ENCODE measurements at places on chromosomes 16 and 17.

DNA sequence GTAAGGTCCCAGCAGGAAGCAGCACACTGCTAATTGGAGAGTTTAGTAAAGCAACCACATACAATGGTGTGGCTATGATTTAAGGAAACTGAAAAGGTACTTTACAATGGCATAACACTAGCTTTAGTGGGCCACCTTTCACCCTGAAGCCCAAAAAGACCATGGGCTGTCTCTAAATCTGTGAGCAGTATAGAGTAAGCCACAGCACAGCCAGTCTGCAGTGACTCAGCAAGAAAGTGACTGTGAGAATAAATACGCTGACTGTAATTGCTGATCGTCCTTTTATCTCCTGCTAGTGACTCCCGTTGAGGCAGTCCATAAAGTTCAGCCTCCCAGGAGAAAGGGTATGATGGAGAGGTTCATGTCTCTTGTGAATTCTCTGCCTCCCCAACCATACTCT, 679.8 kb upstream of the KIF2B start:
- no peak for DNase-seq

DNA sequence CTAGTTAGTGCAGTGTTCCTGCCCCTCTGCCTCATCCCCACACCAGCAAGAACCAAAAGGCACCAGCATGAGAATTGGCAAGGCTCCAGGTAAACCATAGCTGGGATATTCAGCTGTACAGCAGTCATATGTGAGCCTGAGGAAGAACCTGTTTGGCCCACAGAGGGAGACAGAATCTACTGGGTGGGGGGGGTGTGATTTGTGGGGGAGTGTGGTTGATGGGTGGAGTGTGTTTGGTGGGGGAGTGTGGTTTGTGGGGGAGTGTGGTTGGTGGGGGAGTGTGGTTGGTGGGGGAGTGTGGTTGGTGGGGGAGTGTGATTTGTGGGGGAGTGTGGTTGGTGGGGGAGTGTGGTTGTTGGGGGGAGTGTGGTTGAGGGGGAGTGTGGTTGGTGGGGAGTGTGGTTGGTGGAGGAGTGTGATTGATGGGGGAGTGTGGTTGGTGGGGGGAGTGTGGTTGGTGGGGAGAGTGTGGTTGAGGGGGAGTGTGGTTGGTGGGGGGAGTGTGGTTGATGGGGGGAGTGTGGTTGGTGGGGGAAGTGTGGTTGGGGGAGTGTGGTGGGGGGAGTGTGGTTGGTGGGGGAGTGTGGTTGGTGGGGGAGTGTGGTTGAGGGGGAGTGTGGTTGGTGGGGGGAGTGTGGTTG, 19.5 kb downstream of the MINK1 start:
- no peak for DNase-seq

- DNase-seq: no peak
Measured at GRCh38 chr17:77676237-77676661, 282.3 kb upstream of the TNRC6C start.

DNA sequence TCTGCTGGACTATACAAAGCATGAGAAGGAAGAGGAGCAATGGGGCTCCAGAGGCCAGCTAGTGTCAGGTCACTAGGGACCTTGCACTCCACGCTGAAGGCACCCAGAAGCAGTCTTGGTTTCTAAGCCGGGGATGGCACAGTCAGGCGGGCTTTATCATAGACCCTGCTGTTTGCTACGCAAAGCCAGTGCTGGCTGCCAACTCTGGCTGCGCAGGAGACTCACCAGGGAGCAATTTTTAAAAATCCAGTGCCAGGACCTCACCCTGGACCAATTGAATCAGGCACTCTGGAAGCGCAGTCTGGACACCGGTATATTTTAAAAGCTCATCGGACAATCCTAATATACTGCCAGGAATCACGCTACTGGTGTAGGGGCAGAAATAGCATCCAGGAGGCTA, 368.5 kb upstream of the XYLT1 start:
- no peak for DNase-seq

- DNase-seq: no peak
Measured at GRCh38 chr17:63426917-63427308, 19.2 kb downstream of the CYB561 start.

DNA sequence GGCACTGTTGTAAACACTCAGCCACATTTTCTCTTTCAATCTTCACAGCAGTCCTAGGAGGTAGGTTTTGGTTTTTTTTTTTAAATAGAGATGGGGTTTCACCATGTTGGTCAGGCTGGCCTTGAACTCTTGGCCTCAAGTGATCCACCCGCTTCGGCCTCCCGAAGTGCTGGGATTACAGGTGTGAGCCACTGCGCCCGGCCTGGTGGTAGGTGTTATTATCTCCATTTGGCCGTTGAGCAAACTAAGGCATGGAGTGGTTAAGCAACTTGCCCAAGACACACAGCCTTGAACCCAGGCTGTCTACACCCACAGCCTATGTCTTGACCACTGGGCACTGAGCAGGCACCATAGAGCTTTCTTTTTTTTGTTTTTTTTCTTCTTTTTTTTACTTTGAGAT, 8.6 kb downstream of the SGCA start:
- DNase-seq: no peak

- no peak for DNase-seq
Measured at GRCh38 chr16:85637061-85637807, 24.1 kb downstream of the GSE1 start.

DNA sequence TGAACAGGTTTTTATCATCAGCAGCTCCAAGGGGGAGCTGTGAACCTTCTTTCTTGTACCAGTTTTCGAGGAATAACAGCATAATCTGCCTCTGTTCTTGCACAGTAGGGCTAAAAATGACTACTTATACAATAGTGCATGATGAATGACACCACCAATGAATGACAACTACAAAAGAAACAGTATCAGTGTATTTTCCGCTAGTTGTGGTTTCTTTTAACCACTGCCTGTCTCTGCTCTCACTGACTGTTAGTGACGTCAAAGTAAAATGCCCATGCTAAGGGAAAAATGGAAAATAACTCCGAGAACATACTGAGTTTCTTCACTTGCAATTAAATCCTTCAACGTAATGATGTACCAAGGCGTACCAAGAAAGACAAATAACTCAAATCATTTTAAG, 294.9 kb downstream of the MAP2K6 start:
- no peak for DNase-seq

Measured in AG04449 (cell line).